Cerebellum (tissue), 4 donors: ENCODE measurements at places on chromosomes 7 and 10.

GRCh38 chr10:13946209-13946460, 359.4 kb downstream of the PRPF18 start:
- no peak for DNase-seq

- no peak for DNase-seq
Observed at GRCh38 chr7:51080622-51081269, 235.9 kb downstream of the COBL start.

DNA sequence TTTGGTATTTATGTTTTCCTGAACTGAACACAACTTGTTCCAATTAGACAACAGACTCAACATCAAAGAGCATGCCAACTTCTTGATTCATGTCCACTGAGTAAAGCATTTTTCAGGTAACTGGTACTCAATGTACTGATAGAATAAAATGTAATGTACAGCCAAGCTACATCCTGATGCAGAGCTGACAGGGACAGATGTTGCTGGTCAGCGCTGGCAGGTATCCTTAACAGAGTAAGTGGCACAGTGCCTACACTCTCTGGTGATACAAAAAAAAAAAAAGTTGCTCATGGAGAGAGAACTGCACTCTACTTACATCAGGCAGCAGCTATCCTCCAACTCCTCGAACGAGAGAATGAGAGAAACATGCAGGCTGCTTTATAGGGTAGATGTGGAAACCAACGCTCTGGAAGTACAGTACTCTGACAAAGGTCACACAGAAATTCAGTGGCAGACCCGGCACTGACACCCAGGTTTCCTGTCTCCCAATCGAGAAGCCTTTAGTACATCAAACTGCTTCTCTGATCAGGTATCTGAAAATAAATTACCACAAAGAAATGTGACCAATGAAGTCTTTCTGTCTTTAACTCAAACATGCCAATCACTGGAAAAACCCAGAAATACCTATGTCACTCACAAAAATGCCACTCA, 4.6 kb downstream of the ITGB1 start:
- peak; percentile 18 for DNase-seq

DNA sequence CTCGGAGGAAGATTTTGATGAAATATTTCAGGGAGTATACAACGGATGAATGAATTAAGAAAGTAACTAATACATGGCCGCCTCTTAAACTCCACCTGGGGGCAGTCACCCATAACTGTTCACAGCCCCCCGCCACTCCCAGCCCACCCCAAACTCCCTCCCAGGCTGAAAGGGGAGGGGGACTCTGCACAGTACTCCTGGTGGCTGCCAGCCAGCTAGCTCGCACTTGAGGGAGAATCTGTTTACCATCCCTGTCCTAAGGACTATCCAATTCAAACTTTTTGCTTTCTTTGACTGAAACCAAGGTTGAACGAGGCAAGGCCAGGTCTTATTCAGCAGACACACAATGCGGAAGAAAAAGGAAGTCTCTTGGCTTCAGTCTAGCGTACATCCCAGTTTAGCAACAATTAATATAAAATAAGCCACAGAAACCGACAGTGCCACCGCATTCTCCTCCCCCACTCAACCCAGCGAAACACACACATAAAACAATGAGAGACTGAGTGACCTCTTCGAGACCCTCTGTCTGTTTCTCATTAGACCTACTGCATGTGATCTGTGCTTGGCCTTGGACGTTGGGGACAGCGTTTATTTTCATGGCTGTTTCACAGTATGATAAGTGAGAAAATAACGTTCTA, 219.5 kb downstream of the GLI3 start:
- DNase-seq, result no peak

DNA sequence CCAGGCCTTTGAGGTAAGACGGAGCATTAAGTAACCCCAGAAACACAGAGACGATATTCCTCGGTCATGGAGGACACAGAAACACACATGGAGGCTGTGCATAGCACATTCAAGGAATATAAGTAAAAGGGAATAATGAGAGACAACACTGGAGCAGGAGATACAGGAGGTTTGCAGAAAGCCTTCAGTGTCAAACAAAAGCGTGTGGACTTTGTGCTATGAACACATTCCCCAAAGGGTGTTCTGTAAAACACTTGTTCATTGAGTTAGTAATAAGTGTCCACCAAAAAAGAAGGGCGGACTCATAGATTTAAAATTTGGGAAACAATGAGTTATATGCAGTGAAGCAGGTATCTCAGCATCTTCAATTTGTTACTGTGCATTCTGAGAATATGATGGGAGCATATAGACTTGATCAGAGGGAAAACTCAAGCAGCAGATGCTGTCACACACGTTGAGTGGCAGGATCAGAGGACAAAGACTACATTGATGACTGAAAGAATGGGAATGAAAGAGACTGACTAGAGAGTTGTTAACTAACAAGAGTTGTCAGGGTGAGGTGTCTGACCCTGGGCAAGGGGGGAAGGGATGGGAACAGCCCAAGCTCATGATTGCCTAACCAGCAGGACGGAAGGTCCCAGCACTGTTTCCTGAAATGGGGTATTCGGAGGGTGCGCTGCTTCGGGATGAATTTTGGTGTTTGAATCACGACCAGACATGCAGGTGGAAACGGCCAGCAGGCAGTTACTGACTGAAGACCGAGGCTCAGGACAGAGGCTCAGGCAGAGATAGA, 85.2 kb upstream of the VIPR2 start:
- no peak for DNase-seq
